ENCODE measurements at places on chromosomes 4 and X.

- no peak for DNase-seq
Observed at GRCh38 chrX:149937871-149938426, 342 bp downstream of the EOLA2 start.

- DNase-seq, result no peak
Observed at GRCh38 chr4:1964443-1964842, 44.3 kb downstream of the NELFA start.

- no peak for DNase-seq
Observed at GRCh38 chr4:76055016-76055415, 19.1 kb upstream of the CXCL11 start.

GRCh38 chrX:88135735-88136134, 611.3 kb upstream of the CPXCR1 start:
- no peak for DNase-seq

DNA sequence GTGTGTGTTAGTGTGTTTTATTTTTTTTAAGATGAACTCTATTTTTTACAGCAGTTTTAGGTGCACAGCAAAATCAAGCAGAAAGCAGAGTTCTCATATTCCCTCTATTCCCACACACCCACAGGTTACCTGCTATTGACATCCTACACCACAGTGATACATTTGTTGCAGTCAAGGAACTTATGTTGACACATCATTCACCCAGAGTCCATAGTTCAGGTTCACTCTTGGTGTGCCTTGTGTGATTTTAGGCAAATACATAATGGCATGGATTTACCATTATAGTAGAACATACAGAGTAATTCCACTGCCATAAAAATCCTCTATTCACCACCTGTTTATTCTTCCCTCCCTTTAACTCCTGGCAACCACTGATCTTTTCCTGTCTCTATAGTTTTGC, 28.7 kb downstream of the DIAPH2 start:
- no peak for DNase-seq

DNA sequence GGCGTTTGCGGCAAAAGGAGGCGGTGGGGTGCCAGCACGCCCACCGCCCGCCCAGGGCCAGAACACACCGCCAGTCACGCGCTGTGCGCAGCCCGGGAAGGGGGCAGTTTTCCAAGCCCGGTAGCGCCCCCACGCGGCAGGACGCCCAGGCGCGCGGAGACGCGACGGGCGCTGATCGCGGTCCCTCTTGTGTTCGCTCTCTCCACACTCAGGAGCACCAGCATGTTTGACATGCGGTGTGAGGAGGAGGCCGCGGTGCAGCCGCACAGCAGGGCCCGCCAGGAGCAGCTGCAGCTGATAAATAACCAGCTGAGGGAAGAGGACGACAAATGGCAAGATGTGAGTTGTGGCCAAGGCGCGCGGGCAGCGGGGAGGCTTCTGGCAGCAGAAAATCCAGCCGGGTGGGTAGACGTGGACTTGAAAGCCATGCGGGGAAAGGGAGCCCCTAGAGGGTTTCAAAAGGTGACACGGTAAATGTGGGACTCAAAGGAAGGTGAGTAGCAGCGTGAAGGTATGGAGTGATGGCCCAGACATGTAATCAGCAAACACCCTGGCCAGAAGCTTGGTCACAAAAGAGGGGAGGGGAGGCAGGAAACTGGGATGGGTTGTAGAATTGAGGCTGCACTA, 104.1 kb downstream of the PHOX2B start:
- DNase-seq, result no peak

DNA sequence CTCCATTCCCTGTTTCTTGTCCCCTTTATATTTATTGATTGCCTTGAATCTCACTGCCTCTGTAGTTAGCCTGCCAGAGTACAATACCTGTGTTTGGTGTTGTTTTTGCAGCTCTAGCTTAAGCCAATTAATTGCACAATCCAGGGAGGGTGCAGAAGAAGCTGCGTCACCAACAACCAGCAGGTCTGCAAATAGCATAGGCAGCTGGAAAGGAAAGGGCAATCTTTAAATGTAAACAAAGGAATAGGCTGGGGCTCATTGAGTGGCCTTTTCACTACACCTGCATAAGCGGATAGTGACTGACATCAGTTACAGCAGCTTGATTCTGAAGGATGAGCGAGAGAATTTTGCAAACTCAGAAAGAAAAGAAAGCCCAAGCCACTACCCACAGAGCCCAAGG, 106.8 kb upstream of the RAI2 start:
- no peak for DNase-seq

- DNase-seq, result no peak
Observed at GRCh38 chr4:147550626-147551246, 66.5 kb upstream of the TMEM184C start.

GRCh38 chrX:72018277-72019112, 107.8 kb downstream of the NHSL2 start:
- no peak for DNase-seq

- DNase-seq, result no peak
Observed at GRCh38 chr4:66225539-66225938, 555.2 kb upstream of the EPHA5 start.

DNA sequence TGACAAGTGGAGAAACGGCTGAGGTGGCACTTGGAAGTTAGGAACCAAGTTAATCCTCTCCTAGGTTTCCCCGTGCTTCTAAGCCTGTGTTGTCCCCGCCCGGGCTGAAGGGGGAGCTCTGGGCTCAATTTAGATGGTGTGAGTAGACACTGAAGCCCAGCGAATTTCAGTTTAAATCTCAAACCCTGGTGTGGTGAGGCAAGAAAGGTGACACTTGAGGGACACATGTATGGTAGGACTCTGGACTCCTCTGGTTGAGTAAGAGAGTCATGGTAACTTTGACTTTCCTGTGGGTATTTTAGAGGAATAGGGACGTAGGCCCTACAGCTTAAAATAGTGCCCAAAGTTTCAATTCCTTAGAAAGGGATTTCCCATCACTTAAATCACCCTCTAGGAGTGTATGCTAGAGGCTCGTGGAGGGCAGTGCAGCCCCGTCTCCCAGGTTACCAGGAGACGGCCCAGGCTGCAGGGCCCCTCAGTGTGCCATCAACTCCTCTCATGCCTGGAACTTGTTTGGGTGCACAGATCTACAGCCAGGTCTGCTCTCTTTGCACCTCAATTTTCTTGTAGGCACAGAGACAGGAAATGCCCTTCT, 24.0 kb downstream of the HAND2 start:
- DNase-seq, result no peak

GRCh38 chr4:102715057-102715456, 45.7 kb downstream of the MANBA start:
- no peak for DNase-seq

DNA sequence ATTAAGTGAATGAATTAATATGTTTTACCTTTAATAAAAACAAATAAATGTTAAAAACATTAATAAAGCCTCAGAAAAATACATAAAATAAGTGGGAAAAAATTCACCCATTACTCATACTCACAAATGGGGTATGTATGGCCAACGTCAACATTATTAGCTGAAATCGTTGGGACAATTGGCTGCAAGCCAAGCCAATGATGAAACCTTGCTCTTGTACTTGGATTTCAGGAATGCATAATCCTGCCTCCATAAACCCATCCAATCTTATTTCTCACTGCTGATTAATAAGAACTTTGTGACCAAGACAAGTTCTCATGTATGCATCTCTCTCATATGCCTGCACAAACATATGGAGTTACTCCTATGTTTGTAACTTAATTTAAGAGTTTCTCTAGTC, 35.3 kb upstream of the ADAMTS3 start:
- DNase-seq, result no peak

GRCh38 chr4:79854856-79855502, 218.1 kb downstream of the ANTXR2 start:
- DNase-seq, result no peak

DNA sequence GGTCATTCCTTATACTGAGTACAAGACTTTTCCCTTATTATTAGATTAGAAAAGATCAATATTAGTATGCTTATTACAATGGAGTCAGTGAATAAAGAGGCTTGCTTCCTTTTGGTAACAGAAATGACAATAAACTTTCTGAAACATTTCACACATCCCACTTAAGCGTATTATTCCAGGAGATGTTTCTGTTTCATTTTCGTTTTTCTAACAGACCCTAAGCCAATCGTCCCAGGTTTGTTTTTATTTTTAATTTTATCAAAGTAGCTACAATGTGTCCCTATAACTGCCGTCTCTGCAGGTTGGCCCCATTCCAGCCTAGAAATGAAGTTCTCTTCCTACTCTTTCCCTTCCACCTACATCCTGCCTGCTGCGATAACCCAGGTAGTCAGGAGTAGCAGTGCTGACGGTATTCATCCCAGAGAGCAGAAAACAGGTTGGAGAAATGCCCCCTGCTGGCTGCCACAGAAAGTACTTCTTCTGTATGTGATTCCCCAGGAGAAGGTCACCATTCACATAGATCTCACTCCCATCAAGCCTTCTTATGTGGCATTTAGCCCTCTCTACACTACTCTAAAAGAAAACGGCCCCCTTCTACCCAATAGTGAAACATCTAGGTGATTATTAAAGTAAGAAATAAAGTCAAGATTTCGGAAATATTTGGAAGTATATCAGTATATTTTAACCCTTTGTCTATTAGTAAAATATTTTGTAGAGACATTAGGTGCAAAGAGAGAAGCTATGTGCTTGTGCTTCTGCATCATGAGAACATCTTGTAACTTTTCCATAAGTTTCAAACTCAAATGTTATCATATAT, 40.4 kb downstream of the ENPEP start:
- DNase-seq, result no peak

- DNase-seq, result no peak
Observed at GRCh38 chrX:107227780-107228485, 21.5 kb downstream of the DNAAF6 start.

- DNase-seq, result no peak
Observed at GRCh38 chrX:78322863-78323262, 4.5 kb downstream of the CYSLTR1 start.

DNA sequence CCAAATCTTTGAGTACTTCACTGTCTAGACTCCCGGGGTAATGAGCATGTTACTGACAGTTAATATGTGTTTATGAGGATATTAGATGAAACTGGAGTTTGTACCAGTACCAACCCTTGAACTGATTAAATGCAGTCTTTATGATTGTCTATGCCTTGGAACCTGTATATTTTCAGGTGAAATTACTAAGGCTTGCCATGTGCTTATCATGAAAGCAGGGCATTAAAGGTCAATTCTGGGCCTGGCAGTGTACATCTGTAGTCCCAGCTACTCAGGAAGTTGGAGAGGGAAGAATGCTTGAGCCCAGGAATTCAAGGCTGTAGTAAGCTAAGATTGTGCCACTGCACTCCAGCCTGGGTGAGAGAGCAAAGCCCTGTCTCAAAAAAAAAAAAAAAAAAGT, 27.6 kb downstream of the PHEX start:
- DNase-seq, result no peak

DNA sequence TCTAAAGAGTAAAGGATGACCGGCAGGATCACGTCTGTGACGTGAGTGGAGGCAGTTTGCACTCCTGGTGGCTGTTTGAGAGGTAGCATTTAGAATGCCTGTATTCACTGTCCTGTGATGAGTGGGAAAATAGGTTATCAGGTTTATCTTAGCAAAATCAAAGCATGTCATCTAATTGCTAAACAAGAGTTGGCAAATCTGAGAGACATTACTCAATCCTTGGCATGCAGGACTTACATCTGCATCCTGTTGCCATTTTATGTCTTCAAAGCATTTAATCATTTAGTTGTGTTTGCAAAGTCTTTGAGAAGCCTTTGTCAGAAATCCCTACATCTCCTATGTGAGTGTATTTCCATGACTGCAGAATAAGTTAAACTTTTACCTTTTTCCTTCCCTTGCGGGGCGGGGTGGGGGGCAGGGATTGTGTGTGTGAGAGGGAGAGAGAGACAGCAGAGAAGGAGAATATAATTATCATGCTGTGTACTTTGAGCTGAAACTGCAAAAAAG, 41.4 kb upstream of the MSANTD1 start:
- no peak for DNase-seq

GRCh38 chrX:24988314-24988713, 27.5 kb downstream of the ARX start:
- no peak for DNase-seq

DNA sequence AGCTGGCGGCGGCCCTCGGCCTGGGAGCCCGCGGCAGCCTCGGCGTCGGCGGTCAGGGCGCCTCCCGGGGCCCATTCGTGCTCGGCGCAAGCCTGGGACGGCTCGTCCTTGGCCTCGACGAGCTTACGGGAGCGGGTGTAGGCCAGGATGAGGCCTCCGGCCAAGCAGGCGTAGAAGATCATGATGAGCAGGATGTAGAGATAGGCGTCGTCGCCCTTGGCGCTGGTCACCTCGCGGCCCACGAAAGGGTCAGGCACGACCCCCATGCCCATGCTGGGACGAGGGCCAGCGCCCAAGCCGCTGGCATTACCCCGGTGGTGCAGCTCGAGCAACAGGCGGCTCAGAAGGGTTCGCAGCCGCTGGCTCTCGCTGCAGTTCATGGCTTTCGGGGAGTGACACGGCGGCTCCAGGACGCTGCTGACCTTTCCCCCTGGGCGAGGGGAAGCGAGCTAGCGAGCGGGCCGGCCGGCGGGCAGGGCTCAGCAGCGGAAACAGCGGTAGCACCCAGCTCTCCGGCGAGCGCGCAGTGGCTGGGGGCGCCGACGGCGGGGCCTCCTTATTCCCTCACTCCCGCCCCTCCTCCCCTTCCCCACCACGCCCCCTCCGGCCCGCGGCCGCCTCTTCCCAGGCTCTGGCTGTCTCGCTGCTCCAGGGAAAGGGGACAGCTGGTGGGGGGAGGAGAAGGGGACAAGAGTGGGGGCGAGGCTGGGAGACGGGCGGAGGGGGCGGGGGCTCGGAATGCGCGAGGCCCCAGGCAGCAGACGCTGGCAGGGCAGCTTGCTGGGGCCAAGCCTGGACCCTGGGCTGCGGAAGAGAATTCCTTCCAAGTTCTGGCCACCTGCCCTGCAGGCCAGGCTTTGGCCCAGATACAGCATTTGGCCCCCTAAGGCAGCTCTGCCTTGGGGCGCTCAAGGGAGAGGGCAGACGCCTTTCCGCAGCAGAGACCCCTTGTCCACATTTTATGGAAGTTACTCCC, at the start of gene KCNE5:
Gene KCNE5 (minus strand): TSS at position 532 of the 976 bp plus-strand sequence. CDS start 152 bp downstream, at position 380.
- no peak for DNase-seq

GRCh38 chrX:129572422-129572821, 32.4 kb downstream of the OCRL start:
- no peak for DNase-seq

GRCh38 chr4:38190717-38191178, 230.6 kb downstream of the PTTG2 start:
- no peak for DNase-seq

GRCh38 chr4:126916049-126916625, 716.6 kb upstream of the INTU start:
- DNase-seq, result no peak

GRCh38 chrX:13050151-13050550, 5.7 kb upstream of the FAM9C start:
- DNase-seq, result no peak

- DNase-seq, result no peak
Observed at GRCh38 chrX:101252634-101253033, 33.0 kb downstream of the DRP2 start.

DNA sequence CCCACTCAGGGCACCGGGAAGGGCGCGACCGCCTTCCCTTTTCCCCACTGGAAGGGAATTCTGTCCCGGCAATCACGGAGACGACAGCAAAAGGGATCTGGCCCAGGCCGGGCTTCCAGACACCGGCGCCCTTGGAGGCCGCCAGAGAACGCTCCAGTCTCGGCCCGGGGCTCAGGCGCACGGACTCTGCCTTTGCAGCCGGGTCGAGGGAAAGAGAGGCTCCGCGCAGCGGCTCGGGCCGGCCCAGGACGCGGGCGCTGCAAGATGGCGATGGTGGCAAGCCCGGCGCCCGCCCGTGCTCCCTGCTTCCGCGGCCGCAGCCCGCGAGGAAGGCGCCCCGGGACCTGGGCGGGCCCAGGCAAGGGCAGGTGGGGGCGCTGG, 1.1 kb downstream of the CTBP1 start:
- no peak for DNase-seq

- DNase-seq, result no peak
Observed at GRCh38 chr4:22202975-22203710, 254.6 kb upstream of the KCNIP4 start.

- DNase-seq, result no peak
Observed at GRCh38 chrX:38811515-38812243, 10.4 kb downstream of the MID1IP1 start.

All from cortex of kidney (tissue), 1 donor.